ENCODE measurements at places on chromosomes 12 and 14. TPM values are rescaled to one million over a fixed set of nuclear protein-coding genes. Genes with fewer than 3 reads are reported as not detected.

POTEG gene
- not detected for total RNA-seq

CRADD gene
- 9.4 TPM for total RNA-seq

PLEKHD1 gene
- 0.03 TPM for total RNA-seq

KRT77 gene
- not detected for total RNA-seq

METTL3 gene
- total RNA-seq: 46.9 TPM

CD69 gene
- not detected for total RNA-seq

SLC25A47 gene
- total RNA-seq: not detected

FOXN4 gene
- 0.20 TPM for total RNA-seq

ESR2 gene
- 0.05 TPM for total RNA-seq

RTL1 gene
- 0.15 TPM for total RNA-seq

TEX22 gene
- 0.20 TPM for total RNA-seq

Data from A549 treated with Mapracorat at 1 μM for 4 hours (cell line).